ENCODE measurements at places on chromosomes 16 and 17.
A peak's percentile ranks its signal among the peaks of the same experiment; 100 is the strongest.

- DNase-seq: no peak
Measured at GRCh38 chr16:1523581-1524245, 9.8 kb upstream of the TMEM204 start.

- DNase-seq: no peak
Measured at GRCh38 chr17:68352041-68352440, 60.7 kb downstream of the ARSG start.

DNA sequence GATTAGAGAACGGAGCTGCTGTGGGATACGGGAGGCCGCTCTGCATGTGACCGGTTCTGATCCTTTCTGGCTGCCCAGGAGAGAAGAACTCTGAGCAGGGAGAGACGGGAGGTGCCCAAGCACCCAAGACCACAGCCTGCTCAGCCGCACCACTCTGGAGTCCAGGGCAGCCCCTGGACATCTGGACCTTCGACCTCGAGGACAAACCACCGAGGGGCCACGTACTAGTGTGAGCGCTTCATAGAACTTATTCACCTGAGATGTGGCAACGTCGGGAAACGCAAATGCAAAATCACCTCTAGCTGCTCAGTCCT lies 5.9 kb downstream of the RNF166 start:
- no peak for DNase-seq

- DNase-seq: no peak
Measured at GRCh38 chr17:73343168-73343634, 31.4 kb upstream of the CDC42EP4 start.

DNA sequence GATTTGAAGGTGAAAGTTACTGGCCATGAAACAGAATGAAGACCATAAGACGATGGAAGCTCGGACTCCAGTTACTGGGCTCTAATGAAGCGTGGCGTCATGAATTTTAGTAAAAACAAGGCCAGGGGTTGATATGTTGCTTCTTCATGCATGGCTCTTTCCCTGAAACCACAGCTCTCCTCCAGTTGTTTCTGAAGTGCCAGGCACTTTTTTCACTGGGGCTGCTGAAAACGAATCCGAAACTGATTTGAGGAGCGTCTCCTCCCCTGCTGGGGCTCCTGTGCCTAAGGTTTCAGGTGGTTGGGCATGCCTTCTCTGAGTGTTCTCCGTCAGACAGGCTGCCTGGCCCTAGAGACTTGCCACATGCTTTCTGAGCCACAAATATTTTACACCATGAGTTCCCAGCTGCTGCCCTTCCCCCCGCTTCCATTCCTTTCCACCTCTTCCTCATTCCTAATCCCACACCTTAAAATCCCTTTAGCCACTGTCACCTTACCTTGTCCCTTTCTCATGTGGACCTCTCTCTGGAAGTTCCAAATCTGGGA lies 3.7 kb upstream of the MYL4 start:
- peak; percentile 78 for DNase-seq

GRCh38 chr16:68445458-68445857 lies 2.9 kb downstream of the SMPD3 start:
- DNase-seq: peak; percentile 74

- DNase-seq: no peak
Measured at GRCh38 chr17:58284613-58285421, 4.1 kb upstream of the MPO start.

GRCh38 chr17:36653374-36653773 lies 52.0 kb downstream of the MRM1 start:
- DNase-seq: no peak

GRCh38 chr17:69588827-69589239 lies 174.3 kb downstream of the MAP2K6 start:
- no peak for DNase-seq

DNA sequence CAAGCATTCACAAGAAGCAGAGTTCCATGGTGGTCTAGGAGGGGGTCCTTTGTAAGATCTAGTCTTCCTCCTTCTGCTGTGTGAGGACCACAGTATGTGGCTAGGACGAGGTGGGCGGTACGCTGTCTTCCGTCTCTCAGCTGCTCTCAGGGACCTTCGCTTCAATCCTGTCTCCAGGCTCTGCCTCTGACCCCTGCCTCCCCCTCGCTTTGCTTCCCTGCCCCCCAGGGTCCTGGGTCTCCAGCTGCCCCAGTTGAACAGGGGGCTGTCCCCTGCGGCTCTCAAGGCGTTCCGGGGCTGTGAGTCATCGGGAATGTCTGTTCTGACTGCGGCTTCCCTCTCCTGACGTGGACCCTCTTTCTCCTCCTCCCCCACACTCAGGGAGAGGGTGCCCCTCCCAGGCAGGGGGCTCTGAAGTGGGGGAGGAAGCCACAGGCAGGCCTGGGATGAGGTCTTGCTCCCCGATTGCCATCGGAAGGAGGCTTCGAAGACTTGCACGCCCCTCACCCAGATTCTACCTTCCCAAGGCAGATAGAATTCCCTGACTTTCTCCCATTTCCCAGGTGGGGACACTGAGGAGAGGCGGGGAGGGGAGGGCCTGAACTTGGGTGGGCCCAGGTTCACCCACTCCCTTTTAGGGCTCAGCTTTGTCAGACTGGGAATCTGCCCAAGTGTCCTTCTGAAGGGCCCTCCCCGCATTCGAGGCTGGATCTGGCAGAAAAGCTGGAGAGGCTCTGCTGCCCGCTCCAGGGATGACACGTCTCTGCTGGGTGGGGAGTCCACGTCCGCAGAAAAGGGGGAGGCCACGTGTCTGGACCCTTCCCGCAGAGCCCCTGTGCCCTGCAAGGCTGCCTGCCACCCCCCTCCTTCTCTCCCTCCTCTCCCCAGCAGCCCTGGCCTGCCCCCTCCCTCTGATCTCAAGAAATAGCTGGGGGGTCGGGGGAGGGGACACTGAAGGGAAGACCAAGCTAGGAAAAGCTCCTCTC lies 9.1 kb upstream of the COL1A1 start:
- no peak for DNase-seq

DNA sequence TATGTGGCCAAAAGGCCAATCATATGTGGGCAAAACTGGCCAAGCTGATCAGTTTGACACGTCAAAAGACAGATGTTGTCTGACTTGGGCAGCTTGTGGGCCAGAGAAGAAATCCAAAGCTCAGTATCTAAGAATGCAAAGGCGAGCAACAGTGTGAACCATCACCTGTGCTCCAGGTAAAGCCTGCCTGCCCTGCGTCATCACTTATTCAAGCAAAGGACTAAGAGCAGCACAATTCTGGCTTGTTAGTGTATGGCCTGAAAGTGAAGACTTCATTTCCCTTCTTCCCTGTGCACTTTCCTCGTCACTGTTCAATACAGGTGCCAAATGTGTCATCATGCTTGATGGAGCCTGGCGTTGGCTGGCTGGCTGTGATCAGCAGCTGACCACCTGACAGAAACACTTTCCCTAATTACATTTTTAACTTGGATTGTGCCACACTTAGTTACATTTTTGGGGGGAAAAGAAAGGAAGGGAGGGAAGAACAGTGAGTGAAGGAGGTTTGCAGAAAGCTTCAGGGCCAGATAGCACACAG lies 4.7 kb downstream of the FAM20A start:
- DNase-seq: no peak

- no peak for DNase-seq
Measured at GRCh38 chr16:23119570-23119969, 29.7 kb downstream of the USP31 start.

DNA sequence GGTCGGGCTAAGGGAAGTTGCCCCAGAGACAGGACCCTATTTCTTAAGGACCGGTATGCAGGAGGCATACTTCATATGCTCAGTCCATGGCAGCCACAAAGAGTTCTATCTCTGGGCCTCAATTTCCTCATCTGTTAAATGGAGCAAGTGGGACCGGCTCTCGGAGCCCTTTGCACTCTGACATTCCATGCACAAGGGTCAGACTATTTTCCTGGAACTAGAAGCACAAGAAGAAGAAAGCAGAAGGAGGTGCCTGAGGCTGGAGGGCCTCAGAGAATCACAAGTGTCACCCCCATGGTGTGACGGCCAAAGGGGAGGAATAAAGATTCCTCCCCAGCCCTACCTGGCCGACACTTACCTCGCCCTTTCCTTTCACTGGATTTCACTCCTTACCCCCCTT lies 115.8 kb downstream of the GSG1L start:
- DNase-seq: no peak

GRCh38 chr16:55294931-55295342 lies 29.1 kb upstream of the IRX6 start:
- DNase-seq: no peak

DNA sequence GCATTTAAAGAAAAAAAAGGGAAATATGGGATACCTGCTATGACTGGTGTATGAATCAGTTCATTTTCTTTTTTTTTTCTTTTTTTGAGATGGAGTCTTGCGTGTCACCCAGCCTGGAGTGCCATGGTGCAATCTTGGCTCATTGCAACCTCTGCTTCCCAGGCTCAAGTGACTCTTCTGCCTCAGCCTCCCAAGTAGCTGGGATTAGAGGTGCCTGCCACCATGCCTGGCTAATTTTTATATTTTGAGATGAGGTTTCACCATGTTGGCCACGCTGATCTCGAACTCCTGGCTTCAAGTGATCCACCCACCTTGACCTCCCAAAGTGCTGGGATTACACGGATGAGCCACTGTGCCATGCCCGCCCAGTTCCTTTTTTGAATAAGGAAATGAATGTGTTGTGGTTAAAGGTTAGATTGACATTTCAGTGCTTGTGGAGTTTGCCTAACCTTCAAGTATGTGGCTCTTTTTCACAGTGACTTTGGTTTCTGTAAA lies 7.7 kb downstream of the HAPSTR1 start:
- peak; percentile 43 for DNase-seq

GRCh38 chr16:82031116-82032084 lies 3.7 kb upstream of the HSD17B2 start:
- no peak for DNase-seq

DNA sequence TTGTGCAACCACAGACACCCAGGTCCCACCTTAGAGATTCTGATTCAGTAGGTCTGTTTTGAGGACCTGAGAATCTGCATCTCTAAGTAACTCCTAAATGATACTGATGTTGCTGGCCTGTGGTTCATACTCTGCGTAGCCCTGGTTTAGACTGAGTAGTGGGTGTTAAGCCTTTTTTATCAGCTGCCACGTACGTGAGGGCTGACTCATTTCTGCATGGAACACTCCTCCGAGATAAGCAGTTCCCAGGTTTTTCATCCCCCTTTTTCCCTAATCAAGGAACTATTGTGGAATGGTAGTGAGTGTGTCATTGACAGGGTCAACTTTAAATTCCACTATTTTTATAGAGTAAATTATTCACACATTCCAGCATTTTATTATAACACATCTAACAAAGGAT lies 26.1 kb downstream of the CDRT4 start:
- DNase-seq: no peak

DNA sequence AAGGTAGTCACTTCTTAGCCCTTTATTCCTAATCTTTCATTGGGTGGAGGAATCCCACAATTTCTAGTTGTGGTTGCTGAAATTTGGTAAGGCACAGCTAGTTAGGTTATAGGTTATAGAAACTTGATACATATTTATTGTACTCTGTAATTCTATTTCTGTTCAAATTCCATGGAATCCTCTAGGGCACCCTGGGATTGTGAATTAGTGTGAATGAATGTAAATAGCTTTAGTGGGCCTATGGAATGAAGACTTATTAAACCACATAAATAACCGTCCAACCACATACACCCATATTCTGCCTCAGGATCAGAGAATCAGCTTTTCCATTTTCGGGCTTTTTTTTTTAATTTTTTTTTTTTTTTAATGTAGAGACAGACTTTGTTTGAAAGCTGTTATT lies 9.2 kb downstream of the TANC2 start:
- no peak for DNase-seq

- DNase-seq: no peak
Measured at GRCh38 chr17:82507631-82508175, 11.8 kb upstream of the FOXK2 start.

DNA sequence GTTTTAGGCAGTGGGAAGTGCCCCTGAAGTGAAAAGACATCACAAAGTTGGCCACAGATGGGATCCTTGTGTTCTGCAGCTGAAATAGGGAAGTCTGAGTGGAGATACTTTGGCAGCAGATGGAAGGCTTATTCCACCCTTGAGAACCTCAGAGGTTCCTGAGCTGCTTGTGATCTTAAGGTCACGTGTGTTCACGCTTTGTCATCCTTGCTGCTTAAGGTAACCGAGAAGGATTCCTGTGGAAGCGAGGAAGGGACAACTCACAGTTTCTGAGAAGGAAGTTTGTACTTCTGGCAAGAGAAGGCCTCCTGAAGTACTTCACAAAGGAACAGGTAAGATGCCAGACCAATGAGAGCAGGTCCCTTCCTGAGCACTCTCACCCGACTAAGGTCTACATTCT lies 12.2 kb downstream of the ADAP2 start:
- DNase-seq: no peak

GRCh38 chr17:35289222-35289621 lies 46.4 kb downstream of the SLFN5 start:
- DNase-seq: no peak

DNA sequence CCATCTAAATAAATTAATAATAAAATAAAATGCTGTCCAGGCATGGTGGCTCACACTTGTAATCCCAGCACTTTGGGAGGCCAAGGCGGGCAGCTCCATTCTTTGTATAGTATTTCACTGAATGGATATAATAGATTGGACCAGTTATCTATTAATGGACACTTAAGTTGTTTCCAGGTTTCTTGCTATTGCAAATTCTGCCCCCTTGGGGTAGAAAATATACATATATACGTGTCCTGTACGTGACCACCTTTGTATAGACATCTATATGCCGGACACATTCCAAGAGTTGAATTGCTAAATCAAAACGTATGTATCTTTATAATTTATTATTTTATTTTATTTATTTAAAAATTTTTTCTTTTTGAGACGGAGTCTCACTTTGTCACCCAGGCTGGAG lies 3.9 kb upstream of the EXOC7 start:
- DNase-seq: no peak

DNA sequence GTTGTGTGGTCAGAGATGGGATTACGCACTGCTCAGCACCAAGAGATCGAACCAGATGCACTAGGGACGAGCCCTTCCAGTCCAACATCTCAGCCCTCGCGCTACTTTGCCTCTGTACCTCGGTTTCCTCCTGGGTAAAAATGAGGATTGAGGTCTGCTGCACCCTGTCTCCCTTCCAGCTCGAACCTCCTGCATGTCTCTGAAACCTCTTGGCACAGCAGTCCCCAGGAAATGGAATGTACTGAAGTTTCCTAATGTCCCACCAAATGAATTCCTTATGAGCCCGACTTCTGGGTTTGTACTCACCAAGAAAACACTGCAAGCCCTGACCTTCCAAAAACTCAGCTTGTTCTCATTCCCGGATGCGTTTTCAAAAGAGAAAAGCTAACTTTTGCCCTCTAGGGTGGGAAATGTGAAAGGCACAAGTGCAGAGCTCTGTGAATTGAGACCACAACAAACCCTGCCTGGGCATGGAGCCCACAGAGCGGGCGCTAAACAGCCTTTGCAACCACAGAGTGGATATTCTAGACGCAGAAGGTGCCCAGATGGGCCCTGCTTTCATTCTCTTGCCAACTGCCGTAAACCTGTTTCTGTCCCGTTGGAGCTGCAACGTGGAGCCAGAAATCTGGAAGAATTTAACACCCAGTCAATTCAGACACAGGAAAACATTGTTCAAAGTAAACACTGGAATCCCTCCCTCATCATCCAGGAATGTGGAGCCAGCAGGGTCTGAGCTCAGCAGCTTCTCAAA lies 10.3 kb downstream of the CDRT4 start:
- DNase-seq: no peak

Data from activated CD4-positive, alpha-beta T cell treated with anti-CD3 and anti-CD28 coated beads for 48 hours (primary cell).